Panc1 (cell line): ENCODE measurements at places on chromosomes 16 and 17. TPM values are rescaled to one million over a fixed set of nuclear protein-coding genes. Genes with fewer than 3 reads are reported as not detected.

FUS gene
- total RNA-seq: 441 TPM

TBC1D3E gene
- not detected for total RNA-seq

NLE1 gene
- total RNA-seq: 35.5 TPM

OR1F1 gene
- total RNA-seq: 0.26 TPM

KCNG4 gene
- not detected for total RNA-seq

SOX15 gene
- 0.33 TPM for total RNA-seq

CCL17 gene
- total RNA-seq: not detected

SERPINF2 gene
- total RNA-seq: 0.77 TPM

HSD11B2 gene
- total RNA-seq: 0.77 TPM

ARHGAP27 gene
- 39.2 TPM for total RNA-seq

GGT6 gene
- not detected for total RNA-seq

ITGB3 gene
- 17.6 TPM for total RNA-seq

C16orf46 gene
- total RNA-seq: 1.2 TPM

APOBR gene
- 0.13 TPM for total RNA-seq

SLC12A3 gene
- total RNA-seq: 0.15 TPM

TAC4 gene
- not detected for total RNA-seq

TMC7 gene
- total RNA-seq: 5.1 TPM

TBKBP1 gene
- 12.0 TPM for total RNA-seq

MMP28 gene
- 1.6 TPM for total RNA-seq
